ENCODE measurements at places on chromosomes 16 and 17. TPM values are rescaled to one million over a fixed set of nuclear protein-coding genes. Genes with fewer than 3 reads are reported as not detected.
A peak's percentile ranks its signal among the peaks of the same experiment; 100 is the strongest.

GRCh38 chr17:17126131-17127110 is 79.7 kb downstream of the PLD6 start:
- H3K27ac ChIP-seq, result no peak overlapping the region
- no peak overlapping the region for H3K4me3 ChIP-seq
- peaks cover 23% of the 10 kb centered on the region for H3K4me1 ChIP-seq
- no peaks in the 10 kb centered on the region for H3K27me3 ChIP-seq
- no peak for DNase-seq
- H3K36me3 ChIP-seq, result peaks cover 39% of the 10 kb centered on the region

Gene TP53TG3D
- total RNA-seq, result not detected

DNA sequence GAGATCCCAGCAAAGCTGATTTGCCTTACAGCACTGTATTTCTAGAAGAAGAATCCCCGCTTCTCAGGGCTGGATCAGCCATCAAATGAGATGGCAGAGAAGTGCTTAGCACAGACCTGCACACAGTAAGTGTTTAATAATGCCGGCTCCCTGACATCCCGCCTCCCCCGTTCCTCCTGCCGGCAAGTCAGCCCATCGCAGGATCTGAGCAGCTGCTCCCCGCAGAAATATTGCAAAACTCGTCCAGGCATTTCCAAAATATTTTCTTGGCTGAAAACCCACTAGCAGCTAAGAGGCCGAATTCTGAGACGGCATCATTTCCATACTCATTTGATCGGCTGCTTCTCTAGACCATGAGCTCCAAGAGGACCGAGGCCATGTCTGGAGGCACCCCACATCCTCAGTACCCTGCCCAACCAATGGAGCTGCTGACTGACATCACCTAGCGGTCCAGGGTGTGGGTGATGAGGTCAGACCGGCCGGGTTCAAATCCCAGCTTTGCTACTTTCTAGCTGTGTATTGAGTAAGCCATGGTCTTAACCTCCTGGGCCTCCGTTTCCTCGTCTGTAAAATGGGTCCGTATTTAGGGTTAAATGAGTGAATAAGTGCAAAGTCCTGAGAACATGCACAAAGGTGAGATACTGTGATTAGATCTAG is 251.5 kb downstream of the KATNIP start:
- no peak for DNase-seq
- H3K27ac ChIP-seq, result no peak overlapping the region
- H3K4me3 ChIP-seq, result no peak overlapping the region
- peaks cover 13% of the 10 kb centered on the region for H3K27me3 ChIP-seq

Gene PLSCR3
- 55.3 TPM for total RNA-seq

DNA sequence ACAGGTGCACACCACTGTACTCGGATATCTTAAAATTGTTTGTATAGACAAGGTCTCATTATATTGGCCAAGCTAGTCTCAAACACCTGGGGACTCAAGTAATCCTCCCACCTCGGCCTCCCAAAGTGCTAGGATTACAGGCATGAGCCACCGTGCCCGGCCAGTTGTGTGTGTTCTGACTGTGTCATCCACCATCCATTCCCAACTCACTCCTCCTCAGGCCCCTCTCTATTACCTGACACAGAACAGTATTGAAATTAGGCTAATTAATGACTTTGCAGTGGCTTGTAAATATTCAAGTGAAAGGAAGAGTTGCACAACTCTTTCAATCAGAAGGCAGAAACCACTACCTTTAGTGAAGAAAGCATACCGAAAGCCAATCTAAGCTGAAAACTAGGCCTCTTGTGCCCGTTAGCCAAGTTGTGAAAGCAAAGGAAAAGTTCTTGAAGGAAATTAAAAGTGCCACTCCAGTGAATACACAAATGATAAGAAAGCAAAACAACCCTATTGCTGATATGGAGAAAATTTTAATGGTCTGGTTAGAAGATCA is 28.7 kb downstream of the GOSR1 start:
- no peaks in the 10 kb centered on the region for H3K4me1 ChIP-seq
- peaks cover 47% of the 10 kb centered on the region for H3K36me3 ChIP-seq
- H3K27ac ChIP-seq, result no peak overlapping the region
- no peak overlapping the region for H3K4me3 ChIP-seq
- H3K27me3 ChIP-seq, result no peaks in the 10 kb centered on the region

GRCh38 chr17:63445571-63445953 is 544 bp downstream of the CYB561 start:
- DNase-seq, result no peak
- no peaks in the 10 kb centered on the region for H3K27me3 ChIP-seq
- peak overlapping the region; percentile 86 for H3K4me3 ChIP-seq

GRCh38 chr16:79301051-79301450 is 299.5 kb downstream of the MAF start:
- H3K36me3 ChIP-seq, result no peaks in the 10 kb centered on the region
- H3K27me3 ChIP-seq, result no peaks in the 10 kb centered on the region
- no peak overlapping the region for H3K27ac ChIP-seq
- H3K4me1 ChIP-seq, result no peaks in the 10 kb centered on the region

DNA sequence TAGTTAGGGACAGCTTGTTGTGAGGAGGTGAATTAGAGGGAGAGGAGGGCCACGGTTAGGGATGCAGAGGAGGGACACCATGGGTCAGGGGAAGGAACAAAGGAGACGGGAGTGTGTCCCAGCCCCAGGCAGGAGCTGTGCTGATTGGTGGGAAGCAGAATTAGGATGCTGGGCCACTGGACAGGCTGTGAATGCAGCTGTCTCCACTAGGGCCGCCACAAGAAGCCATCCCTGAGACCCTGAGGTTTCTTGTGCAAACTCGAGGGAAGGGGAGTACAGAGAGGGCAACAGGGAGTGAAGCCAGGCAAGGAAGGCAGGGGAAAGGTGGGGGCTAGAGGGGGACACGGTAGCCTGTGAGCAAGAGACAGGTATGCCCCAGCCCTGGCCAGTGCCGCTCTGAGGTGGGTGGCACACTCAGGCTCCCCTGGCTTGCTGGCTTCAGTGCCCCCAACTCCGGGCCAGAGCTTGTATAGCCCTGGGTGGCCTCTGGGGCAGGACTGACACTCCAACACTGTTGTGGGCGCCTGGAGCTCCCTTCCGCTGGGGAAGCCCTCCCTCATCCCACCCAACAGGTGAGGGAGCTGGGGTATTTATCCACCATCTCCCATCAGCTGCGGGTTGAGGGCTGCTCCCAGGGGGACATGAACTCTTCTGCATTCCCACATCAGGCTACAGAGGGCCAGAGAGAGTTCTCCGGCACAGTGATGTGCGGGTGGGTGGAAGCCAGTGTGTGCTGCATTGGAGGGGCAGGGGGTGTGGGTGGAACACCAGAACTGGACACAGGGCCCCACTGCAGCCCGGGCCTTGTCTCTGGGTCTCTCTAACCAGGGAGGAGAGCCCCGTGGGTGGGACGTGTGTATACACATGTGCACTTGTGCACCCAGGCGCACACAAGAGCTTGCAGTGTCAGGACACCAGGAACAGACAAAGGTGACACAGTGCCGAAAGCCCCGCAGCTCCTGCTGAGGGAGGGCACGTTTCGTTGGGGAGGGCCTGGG is 8.3 kb upstream of the SPPL2C start:
- H3K27me3 ChIP-seq, result peaks cover 31% of the 10 kb centered on the region
- no peaks in the 10 kb centered on the region for H3K4me1 ChIP-seq
- DNase-seq, result no peak
- no peak overlapping the region for H3K27ac ChIP-seq
- no peaks in the 10 kb centered on the region for H3K36me3 ChIP-seq

DNA sequence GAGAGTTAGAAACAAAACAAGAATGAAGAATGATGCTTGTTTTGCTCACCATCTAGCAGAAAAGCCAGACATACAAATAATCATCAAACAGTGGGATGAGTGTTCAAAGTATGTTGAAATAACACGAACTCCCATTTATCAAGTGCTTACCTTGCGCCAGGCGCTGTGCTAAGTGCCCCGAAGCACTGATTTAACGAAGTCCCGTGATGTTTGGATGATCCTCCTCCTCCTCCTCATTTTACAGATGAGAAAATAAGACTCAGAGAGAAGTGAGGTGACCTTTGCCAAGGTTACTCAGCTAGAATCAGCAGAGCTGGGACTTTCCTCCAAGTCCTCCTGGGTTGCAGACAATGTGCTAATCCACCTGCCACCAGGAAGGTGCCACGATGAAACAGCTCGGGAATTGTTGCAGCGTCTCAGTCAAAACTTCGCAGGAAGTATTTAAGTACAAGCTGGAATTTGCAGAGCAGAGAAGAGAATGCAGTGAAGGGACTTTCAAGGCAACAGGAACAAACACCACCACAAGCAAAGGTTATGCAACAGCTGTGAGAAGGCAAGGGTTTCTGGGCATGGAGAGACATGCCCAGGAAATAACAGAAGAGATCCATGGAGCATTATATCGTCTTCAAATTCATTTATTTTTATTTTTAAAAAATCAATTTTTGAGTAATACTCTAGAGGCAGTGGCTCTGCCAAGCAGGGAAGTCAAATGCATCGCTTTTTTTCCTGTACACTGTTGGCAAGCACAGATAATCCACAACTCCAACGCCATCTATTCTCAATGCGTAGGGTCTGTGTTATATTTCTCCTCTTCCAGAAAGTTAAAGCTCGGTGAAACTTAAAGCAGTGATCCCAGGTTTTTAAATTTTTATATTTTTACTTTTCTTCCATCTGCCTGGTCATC is 11.1 kb downstream of the PRCD start:
- H3K27ac ChIP-seq, result peak overlapping the region; percentile 11
- peaks cover 48% of the 10 kb centered on the region for H3K4me1 ChIP-seq
- DNase-seq, result no peak
- H3K4me3 ChIP-seq, result no peak overlapping the region
- no peaks in the 10 kb centered on the region for H3K36me3 ChIP-seq

Gene BCL6B
- total RNA-seq, result 3.1 TPM

- peaks cover 7% of the 10 kb centered on the region for H3K27me3 ChIP-seq
- H3K27ac ChIP-seq, result no peak overlapping the region
- no peak for DNase-seq
- no peak overlapping the region for H3K4me3 ChIP-seq
Measured at GRCh38 chr16:51248217-51248616, 97.1 kb upstream of the SALL1 start.

Gene SEPTIN12
- not detected for total RNA-seq

DNA sequence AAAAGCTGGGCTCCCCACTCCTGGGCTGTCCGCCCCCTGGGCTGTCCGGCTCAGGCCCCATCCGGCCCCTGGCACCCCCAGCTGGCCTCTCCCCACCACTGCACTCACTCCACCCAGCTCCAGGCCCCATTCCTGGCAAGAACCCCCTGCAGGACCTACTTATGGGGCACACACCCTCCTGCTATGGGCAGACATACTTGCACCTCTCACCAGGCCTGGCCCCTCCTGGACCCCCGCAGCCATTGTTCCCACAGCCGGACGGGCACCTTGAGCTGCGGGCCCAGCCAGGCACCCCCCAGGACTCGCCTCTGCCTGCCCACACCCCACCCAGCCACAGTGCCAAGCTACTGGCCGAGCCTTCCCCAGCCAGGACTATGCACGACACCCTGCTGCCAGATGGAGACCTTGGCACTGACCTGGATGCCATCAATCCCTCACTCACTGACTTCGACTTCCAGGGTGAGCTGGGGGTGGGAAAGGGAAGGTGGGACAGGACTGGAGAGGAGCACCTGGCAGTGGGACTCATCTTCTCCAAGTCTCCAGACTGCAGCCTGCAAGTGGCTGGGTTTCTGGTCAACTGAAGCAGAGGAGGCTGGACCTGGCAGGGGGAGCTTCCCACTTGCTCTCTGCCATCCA is 17.6 kb downstream of the UNC119 start:
- H3K27ac ChIP-seq, result no peak overlapping the region
- no peak overlapping the region for H3K4me3 ChIP-seq
- peaks cover 39% of the 10 kb centered on the region for H3K4me1 ChIP-seq
- no peaks in the 10 kb centered on the region for H3K27me3 ChIP-seq

GRCh38 chr16:84314814-84315213 is 20.1 kb downstream of the WFDC1 start:
- no peak overlapping the region for H3K27ac ChIP-seq
- H3K4me1 ChIP-seq, result peaks cover 8% of the 10 kb centered on the region
- DNase-seq, result no peak
- H3K4me3 ChIP-seq, result no peak overlapping the region
- H3K27me3 ChIP-seq, result peaks cover 22% of the 10 kb centered on the region

DNA sequence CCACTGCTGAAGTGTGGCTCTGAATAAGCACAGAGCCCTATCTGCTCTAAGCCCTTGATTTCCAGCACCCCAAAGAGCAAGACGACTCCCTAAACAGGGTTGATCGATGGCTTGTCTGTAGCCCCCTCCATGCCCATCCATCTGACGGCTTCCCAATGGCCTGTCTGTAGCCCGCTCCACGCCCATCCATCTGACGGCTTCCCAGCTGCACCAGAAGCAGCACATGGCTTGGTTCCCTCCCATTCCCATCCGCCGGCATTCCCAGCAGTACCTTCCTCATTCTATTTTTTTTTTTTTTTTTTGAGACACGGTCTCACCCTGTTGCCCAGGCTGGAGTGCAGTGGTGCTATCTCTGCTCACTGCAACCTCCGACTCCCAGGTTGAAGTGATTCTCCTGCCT is 64.5 kb downstream of the RBFOX3 start:
- DNase-seq, result peak; percentile 43
- H3K27me3 ChIP-seq, result peaks cover 51% of the 10 kb centered on the region
- H3K4me1 ChIP-seq, result no peaks in the 10 kb centered on the region

DNA sequence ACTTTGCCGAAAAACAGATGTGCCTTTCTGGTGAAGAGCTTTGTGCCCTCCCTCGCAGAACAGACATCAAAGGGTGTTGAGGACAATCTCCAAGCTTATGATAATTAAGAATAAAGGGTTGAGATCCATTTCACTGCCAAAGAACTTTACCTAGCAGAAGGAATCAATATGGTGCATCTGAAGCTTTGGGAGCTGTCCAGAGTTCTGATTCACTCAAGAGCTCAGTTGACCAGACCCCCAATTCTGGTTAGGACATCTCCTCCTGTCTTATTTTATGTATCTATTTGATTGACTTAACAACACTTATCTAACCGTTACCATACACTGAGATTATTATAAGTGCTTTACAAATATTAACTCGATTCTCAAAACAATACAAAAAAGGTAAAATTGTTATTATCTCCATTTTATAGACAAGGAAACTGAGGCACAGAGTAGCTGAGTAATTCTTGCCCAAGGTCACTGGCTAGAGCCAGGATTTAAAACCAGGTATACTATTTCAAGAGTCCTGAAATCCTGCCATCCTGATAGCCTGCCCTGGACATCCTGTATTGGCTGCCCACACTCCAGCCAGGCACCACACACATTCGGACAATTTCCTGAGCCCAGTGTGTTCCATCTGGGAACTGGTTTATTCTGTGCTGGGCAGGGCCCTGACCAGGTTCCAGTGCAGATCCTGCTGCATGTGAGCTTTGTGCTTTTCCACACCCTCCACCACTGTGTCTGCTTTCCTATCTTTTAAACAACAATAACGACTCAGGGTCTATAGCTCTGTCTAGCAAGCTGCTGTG is 29.8 kb downstream of the PITPNM3 start:
- peaks cover 5% of the 10 kb centered on the region for H3K36me3 ChIP-seq
- H3K4me1 ChIP-seq, result peaks cover 3% of the 10 kb centered on the region
- H3K27ac ChIP-seq, result no peak overlapping the region
- no peaks in the 10 kb centered on the region for H3K27me3 ChIP-seq

GRCh38 chr17:1029196-1029921 is 32.4 kb downstream of the TIMM22 start:
- peaks cover 15% of the 10 kb centered on the region for H3K36me3 ChIP-seq
- no peaks in the 10 kb centered on the region for H3K27me3 ChIP-seq
- H3K4me1 ChIP-seq, result peaks cover 36% of the 10 kb centered on the region

Data from suprapubic skin (tissue), 4 donors.